ENCODE measurements at places on chromosomes 1 and 21.

GRCh38 chr1:151944126-151944856 lies 35.0 kb upstream of the THEM4 start:
- no peak for DNase-seq

- DNase-seq = no peak
These were observed 8.6 kb upstream of the EPHA2 start for GRCh38 chr1:16164213-16165072.

DNA sequence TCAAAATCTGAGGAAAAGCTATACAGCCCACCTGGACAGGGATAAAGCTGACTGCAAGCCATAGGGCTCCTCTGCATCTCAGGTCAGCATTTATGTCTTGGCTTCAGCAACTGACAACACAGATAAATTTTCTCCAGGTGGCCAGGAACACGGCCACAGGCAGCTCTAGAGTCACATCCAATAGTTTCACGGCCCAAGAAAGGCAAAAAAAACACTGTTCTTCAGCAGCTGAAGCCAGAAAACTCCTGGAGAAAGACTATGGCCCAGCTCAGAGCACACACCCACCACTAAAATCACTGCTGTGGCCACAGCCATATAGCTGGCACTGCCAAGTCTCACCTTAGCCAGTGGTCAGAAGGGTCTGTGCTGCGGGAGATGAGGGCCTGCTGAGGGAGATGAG lies 77.8 kb downstream of the HSF2BP start:
- no peak for DNase-seq

- no peak for DNase-seq
These were observed 8.0 kb downstream of the TMEM35B start for GRCh38 chr1:34977210-34977471.

GRCh38 chr1:211677659-211678058 lies 2.2 kb upstream of the NEK2 start:
- no peak for DNase-seq

DNA sequence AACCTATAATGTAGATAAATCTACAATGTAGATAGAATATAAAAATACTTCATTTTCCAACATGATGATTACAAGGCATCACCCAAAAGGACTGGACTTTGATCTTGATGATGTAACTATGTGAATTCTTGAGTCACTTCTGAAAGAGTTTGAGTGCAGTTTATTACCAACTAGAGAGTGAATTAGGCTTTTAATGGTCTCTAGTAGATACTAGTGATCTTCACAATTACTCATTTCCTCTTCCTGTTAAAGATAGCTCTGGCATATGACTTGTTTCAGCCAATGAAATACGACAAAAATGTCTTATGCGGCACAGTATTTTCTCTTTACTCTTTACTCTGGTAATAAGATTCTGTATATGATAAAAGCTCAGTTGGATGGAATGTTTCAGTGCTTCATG lies 1588.1 kb upstream of the B3GALT2 start:
- no peak for DNase-seq

- no peak for DNase-seq
These were observed 136.2 kb downstream of the ZBTB18 start for GRCh38 chr1:244187310-244187709.

GRCh38 chr1:59453297-59453968 lies 156.5 kb downstream of the FGGY start:
- DNase-seq = no peak

DNA sequence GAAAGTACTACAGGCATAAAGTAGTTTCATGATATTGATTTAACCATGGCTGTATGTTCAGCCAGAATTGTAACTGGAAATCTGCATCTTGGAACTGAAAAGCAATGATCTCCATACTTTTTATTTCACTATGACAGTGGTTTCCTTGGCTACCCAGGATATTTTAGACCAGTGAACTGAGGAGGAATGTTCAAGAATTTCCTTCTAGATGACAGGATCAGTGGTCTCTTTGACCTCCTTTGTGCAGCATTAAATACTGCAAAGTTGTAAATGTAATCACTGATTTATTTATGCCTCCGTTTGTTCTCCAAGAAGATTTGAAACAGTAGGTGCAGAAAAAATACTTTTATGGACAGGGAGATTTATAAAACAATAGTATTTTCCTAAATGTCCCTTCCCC lies 39.5 kb downstream of the VPS13D start:
- no peak for DNase-seq

DNA sequence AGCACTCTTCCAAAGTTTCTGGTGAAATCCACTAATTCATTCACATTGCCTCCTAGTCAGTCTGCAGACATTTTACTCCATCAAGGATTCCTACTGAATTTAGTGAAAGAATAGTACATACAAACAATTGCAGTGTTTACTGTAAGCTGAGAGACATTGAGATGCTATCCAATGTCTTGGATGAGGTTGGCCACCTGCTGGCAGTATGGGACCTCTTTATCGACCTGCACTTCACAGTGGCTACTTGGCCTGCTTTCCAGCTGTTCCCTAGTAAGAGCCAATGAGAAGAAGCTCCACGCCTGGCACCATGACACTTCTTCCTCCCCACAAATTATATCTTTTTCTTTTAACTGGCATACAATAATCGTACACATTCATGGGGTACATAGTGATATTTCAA lies 51.5 kb upstream of the LRIF1 start:
- DNase-seq = no peak

- DNase-seq = no peak
These were observed 122.1 kb downstream of the LRIG2 start for GRCh38 chr1:113194846-113195830.

DNA sequence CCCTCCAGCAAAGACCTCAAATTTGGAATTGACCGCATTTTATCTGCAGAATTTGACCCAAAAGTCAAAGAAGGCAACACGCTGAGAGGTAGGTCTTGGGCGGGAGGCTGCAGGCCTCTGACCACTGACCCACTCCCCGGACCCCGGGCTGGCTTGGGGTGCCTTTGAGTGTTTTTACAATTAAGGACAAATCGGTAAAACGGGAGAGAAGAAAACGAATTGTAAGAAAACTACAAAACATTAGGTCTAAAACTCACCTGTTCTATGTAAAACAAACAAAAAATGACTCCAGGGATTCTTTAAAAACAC lies 1.1 kb downstream of the HLX start:
- no peak for DNase-seq

DNA sequence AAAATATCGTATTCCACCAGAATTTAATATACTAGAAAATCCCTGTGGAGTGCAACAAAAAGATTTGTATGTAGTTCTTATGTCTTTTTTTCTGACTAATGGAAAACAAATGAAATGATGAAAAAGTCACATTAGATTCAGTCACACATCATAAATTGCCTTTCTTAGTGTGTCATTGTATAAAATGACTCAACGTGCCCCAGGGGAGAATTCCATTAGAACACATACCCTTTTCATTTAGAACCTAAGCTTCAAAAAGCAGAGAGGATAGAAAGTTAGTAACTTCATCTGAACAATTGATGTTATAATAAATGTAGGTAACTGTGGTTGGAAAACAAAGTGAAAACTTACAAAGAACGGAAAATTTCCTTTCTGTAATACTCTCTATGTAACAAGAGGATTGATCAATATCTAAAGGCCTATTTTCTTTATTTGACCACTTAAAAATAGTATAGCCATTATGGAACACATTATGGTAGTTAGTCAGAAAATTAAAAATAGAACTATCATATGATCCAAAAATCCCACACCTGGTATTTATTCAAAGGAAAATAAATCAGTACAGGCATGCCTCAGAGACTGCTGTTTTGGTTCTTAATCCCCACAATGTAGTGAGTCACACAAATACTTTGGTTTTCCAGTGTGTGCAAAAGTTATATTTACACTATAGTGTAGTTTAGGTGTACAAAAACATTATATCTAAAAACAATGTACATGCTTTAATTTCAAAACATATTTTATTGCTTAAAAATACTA lies 1016.1 kb downstream of the KCNT2 start:
- no peak for DNase-seq

DNA sequence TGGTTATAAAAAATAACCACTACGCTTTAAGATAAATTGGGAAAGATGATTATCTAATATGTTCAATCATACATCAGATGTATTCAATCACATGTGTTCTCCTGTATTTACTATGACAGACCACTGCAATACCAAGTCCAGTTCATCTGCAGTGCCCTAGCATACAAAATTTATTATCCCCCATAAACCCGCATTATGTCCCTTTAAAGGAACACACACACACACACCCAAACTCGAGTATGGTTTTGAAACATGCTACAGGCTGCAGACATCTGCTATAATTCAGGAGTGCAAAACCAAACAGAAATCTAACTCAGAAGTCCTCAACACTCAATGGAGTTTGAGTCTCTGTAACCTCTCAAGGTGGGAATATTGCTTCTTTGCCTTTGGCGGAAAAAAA lies 14.9 kb downstream of the ODF2L start:
- no peak for DNase-seq

DNA sequence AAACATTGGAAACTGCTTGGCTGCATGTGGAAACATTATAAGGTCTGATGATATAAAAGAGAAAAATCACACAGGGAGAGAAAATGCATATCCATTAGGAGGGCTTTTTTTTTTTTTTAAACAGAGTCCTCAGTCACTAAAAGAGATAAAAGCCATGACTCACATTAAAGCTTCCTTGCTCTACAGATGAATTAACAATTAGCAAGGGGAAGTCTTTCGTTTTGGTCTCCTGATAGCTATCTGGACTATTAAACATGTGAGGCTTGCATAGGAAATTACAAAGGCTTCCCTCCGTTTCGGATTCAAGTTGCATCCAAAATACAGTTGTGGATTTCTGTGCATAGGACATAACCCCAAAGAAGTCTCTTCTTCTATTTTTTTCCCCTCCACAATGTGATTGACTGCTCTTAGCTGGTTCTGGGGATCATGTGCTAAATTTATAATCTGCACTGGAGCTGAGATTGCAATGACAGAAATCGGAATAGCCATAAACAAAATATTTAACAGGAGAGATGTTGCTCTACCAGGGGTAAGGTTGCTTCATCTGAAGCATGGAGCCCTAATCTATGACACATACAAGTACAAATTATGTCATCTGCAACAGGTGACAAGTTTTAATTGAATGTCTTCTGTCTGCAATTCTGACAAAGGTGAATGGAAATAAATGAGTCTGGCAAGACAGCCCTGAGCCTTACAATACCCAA lies 146.8 kb downstream of the ESRRG start:
- DNase-seq = no peak

DNA sequence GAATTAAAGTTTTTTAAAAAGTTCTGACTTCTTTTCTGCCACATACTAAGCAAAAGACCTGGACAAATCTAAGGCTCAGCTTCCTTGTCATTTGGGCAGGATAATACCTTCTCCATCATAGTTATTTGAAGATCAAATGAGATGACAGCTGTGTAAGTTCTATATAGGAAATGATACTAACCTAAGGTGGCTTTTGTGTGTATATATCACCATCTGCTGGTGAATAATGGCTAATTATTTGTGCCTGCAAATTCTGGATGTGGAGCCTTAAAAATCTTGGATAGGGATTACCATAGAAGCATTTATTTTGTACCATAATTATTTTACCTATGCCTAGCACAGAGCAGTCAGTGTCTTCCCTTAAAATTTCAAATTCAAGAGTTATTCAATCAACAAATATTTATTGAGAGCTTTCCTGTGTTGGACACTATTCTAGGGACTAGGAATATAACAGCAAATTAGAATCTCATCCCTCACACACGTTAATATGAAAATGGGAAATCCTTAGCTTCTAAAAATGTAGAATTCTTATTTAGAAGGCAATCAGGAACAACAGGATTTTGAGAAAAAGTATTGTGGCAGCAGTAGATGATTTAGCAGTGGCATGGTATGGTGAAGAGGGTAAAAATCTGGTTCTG lies 89.8 kb downstream of the TMEM200B start:
- no peak for DNase-seq

- DNase-seq = no peak
These were observed 408.0 kb downstream of the MATN1 start for GRCh38 chr1:30315185-30315960.

All from WTC11 (cell line).